ENCODE measurements at places on chromosomes 6 and 20.

GRCh38 chr20:12355185-12355584 is 437.5 kb downstream of the BTBD3 start:
- DNase-seq, result no peak

- DNase-seq, result no peak
Measured at GRCh38 chr6:128739112-128739511, 143.8 kb upstream of the LAMA2 start.

- no peak for DNase-seq
Measured at GRCh38 chr20:36601540-36601939, 4.0 kb upstream of the RAB5IF start.

DNA sequence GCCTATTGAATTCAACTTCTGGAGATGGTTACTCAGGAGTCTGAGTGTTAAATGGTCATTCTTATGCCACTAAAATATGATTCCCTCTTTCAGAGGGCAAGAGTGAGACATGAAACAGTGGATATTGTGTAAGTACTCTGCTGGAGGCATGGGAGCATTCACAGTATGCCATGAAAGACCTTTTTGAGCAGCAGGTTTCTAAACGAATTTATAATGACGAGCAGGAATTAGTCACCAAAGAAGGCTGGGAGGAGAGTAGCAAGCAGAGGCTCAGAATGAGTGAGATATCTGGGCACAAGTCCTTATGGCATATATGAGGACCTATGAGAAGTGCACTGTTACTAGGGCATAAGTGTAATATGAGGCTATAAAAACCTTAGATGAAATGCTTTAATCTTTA is 10.9 kb upstream of the MYB start:
- DNase-seq, result no peak

DNA sequence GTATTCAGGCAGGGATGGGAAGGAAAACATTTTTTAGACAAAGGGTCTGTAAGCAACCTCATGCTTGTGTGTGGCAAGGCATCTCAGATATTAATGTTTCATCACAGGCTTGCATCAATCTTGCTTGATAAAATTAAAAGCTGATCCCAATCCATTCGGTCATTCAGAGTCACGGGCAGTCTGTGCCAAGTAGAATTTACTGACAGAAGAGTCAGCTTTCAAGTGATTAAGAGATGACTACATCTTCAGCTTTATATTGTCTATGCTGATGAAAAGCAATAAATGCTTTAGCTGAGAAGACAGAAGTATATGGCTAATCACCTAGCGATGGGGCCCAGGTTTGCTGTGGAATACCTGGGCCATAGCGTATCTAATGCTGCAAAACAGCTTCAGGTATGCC is 3.5 kb downstream of the PLEKHG1 start:
- no peak for DNase-seq

DNA sequence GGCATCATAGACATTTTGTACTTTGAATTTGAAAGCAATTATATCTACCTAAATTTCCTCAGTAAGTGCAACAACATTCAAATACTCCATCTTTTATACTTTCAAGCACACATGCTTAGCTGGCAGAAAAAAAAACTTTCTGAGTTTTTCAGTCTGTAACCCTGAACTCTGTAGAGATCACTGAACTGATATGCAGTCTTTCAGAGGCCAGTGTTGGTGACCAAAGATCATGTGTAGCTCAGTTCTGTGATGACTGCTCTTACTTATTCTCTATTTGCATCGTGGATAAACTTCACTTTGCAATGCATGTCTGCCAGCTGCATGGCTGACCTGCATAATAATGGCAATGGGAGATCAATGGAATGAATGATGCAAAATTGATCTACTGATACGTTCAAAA is 431.3 kb downstream of the FRK start:
- DNase-seq, result no peak

GRCh38 chr20:24605937-24606455 is 136.6 kb downstream of the SYNDIG1 start:
- no peak for DNase-seq

DNA sequence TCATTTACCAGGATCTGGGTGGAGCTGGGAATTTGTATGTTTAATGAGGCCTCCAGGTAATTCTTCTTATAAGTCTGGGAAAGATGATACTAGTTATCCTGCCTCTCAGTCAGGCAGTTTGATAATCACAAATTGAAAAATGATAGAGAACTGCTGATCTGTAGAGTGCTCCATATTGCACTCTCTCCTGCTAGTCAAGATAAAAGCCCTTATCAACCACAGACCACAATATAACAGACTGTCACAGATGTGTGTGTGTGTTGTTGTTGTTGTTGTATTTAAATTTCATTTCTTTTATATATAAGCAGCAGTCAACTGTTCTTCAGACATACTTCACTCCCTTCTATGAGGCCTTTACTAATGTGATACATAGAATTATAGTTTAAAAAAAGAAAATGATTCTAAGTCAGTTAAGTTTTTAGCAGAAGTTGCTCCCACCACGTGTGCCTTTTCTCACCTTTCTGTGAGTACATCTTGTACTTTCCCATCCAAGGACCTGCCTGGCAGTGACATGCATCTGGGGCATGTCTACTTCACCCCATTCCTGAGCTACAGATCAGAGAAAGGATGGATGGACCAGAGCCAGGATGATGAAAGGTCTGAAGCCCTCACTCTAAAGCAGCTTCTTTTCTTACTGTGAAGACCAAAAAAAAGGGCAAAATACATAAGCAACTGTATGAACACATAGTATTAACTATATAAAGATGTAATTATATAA is 29.8 kb downstream of the TENT5A start:
- no peak for DNase-seq

All from activated CD8-positive, alpha-beta memory T cell treated with anti-CD3 and anti-CD28 coated beads for 4 hours (primary cell).